ENCODE measurements at places on chromosomes 12 and 14.

DNA sequence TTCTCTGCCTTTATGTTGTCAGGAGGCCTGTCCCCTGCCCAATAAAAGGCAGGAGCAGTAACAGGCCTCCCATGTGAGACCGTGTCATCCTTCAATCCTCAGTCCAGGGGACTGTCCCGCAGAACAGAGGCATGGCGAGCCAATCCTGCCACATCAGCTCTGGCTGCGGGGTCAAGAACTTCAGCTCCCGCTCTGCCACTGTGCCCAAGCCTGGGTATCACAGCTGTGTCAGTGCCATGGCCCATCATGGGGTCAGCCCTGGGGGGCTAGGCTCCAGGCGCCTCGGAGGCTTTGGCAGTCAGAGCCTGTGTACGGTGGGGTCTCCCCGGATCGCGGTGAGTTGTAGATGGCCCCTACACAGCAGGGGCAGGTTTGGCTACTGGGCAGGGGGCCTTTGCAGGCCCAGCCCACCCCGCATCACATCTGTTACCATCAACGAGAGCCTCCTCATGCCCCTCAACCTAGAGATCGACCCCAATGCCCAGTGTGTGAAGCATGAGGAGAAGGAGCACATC, 19.9 kb upstream of the KRT83 start:
- DNase-seq: no peak

- no peak for DNase-seq
Measured at GRCh38 chr14:50225067-50225973, 6.1 kb downstream of the SOS2 start.

- peak; percentile 74 for DNase-seq
Measured at GRCh38 chr14:100296106-100296651, 10.1 kb downstream of the SLC25A29 start.

DNA sequence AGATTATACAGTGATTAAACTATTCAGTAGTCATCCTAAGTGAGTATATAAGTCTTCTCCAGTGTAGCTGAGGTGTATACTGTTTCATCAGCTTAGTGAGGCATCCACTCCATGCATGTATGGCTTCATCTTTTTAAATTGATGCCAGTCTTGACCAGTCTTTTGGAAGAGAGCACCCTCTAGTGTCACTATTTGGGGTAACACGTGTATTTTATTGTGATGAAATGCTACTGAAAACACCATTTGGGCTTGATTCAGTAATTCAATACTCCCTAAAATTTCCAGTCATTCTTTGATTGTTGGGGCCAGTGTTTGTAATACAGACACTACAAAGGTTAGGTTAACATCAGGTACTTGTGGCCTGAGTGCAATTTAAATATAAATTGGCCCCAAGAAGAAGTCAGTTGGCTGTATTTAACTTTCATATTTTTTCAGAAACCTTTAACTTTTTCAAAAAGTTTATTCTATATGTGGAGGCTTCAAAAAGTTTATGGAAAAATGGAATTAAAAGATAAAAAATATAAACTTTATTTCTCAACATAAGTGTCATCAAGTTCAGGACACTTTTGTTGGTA, 35.3 kb downstream of the MIPOL1 start:
- no peak for DNase-seq

- DNase-seq: no peak
Measured at GRCh38 chr12:29081101-29081500, 68.0 kb upstream of the FAR2 start.

DNA sequence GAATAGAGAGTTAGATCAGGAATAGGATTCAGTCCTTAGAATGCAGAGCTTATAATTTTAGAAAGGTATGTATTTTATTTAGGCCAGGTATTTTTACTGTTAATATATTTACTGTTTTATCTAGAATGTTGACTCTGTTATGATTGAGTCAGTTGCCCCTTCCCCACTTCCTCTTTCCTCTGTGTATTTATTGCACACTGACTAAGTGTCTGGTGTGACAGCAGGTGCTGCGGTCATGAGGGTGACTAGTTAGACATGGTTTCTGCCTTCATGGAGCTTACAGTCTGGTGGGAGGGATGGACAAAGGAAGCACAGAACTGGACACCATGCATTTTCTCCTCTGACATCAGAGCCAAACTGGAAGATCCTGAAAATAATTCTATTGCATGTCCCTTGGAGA, 159.8 kb downstream of the CACNA1C start:
- DNase-seq: no peak

GRCh38 chr14:100982762-100983161, 79.2 kb upstream of the RTL1 start:
- no peak for DNase-seq

GRCh38 chr12:103745962-103746361, 95.1 kb downstream of the NT5DC3 start:
- DNase-seq: no peak

DNA sequence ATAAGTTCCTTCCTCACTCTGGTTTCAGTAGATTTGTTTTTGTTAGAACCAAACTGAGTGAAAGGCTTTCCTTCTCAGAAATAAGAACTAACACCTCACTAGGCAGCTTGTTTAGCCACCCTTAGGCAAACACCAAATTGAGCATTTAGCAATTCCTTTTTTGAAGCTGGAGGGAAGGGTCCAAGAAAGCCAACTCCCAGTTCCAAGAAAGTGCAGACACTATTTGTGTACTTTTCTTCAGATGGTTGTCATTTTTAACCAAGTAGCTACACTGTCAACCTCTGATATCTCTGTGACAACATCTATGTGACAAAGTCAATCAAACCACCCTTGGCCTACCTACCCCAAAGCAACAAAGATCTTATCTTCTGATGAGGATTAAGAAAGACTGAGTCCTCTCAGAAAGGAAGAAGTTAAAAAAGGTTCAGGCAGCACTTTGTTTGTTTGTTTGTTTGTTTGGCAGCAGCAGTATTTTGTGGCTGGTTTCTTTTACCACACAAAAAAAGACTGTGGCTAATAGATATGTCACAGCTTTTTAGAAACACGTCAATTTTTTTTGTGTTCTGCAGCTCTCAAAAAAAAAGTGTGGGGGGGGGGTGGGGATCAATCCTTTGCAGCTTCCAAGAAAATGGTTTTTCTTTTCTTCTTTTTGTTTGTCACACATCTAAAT, 203.8 kb downstream of the CRADD start:
- no peak for DNase-seq

- no peak for DNase-seq
Measured at GRCh38 chr12:77035226-77035625, 30.1 kb downstream of the E2F7 start.

GRCh38 chr14:69490219-69490918, 5.8 kb downstream of the PLEKHD1 start:
- peak; percentile 71 for DNase-seq

DNA sequence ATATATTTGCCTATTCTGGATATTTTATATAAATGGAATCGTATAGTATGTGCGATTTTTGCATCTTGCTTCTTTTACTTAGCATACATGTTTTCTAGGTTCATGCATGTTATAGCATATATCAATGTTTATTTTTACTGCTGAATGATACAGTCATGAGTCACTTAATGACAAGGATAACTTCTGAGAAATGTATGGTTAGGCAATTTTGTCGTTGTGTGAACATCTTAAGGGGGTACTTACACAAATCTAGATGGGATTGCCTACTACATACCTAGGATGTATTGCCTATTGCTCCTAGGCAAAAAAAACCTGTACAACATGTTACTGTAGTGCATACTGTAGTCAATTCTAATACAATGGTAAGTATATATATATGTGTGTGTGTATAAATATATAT, 8.8 kb downstream of the USP15 start:
- no peak for DNase-seq

Measured in lower leg skin (tissue), 4 donors.